Stimulated activated CD4-positive, alpha-beta T cell treated with anti-CD3 and anti-CD28 coated beads, Interleukin-15, amount 100 ng/mL, for 48 hours (primary cell): ENCODE measurements at places on chromosomes 3 and 15.

DNA sequence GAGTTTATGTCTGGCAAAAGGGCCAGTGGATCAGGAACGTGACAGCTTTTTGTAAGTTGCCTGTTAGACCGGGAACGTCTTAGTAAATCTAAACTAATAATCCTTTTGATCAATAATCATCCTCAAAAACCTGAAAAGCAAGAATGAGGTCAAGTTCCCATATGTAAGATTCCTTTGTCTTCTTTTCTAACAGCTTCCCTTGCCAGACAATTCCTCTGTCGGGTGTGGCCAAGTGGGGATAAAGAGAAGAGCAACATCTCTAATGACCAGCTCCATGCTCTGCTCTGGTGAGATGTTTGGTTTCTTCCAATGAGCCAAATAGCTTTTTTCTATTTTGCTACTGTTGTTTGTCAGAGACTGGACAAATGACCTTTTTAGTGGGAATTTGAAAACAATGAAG, 19.8 kb downstream of the FANCD2OS start:
- no peak for DNase-seq

GRCh38 chr3:110593749-110594148, 477.9 kb upstream of the NECTIN3 start:
- DNase-seq, result no peak

DNA sequence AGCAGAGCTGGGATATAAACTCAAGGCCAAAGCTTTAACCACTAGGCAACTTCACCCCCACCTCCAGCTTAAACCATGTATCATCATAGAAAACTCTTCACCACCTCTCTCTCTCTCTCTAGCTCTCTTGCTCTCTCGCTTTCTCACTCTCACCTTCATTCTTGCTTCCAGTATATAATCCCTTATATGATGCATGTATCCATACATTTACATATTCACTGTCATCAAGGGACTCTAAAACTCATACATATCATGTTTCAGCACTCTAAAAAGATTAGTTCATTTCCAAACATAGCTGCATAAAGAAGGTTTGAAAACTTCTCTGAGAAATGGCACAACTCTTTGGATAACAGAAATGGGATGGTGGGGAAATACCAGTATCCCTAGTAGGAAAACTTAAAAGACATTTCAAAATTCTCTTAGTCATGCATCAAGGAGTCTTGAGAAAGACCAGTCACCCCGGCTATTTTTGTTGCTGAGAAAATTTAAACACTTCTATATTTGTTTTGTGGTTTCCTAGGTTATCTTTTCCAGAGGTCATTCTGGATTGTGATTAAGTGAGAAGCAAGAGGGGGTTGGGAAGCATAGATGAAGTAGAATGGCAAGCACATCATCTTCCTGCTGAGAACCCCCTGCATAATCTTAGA, 447.8 kb upstream of the THBS1 start:
- no peak for DNase-seq

DNA sequence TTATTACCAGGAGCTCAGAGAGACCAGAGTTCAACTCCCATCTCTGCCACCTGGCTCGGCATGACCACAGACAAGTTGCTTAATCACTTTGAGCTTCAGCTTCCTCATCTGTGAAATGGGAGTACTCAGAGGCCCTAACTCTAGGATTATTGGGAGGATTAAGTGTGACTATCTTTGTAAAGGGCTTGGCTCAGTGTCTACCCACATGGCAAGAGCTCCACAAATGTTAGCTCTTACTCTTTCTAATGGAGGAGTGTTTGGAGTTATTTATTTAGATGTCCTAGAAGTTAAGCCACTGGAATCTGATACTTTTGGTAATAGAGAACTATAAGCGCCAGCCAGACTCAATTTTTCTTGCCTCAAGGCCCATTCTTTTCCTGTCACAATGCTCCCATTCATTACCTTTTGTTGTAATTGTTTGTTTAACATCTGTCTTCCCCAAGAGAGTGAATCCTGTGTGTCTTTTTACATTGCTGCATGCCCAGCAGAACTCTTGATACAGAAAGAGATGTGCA, 12.3 kb upstream of the LMCD1 start:
- DNase-seq, result no peak

GRCh38 chr15:98903377-98904018, 104.1 kb downstream of the PGPEP1L start:
- no peak for DNase-seq

- no peak for DNase-seq
These were observed 2.8 kb downstream of the SHISA5 start for GRCh38 chr3:48501196-48501595.

GRCh38 chr3:31196881-31197364, 302.5 kb upstream of the GADL1 start:
- DNase-seq, result no peak

DNA sequence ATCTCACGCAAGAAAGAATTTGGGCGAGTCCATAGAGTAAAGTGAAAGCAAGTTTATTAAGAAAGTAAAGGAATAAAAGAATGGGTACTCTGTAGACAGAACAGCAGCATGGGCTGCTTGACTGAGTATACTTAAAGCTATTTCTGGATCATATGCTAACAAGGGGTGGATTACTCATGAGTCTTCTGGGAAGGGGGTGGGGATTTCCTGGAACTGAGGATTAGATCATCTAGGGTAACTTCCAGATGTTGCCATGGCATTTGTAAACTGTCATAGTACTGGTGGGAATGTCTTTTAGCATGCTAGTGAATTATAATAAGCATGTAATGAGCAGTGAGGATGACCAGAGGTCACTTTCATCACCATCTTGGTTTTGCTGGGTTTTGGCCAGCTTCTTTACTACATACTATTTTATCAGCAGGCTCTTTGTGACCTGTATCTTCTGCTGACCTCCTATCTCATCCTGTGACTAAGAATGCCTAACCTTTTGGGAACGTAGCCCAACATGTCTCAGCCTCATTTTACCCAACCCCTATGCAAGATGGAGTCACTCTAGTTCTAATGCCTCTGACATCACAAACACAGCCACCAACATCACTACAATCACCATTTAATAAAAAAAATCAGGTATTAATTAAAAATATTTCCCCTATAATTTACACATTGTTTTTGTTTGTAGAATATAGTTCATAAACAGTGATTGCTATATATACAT, 890.7 kb upstream of the EPHA6 start:
- peak; percentile 5 for DNase-seq

DNA sequence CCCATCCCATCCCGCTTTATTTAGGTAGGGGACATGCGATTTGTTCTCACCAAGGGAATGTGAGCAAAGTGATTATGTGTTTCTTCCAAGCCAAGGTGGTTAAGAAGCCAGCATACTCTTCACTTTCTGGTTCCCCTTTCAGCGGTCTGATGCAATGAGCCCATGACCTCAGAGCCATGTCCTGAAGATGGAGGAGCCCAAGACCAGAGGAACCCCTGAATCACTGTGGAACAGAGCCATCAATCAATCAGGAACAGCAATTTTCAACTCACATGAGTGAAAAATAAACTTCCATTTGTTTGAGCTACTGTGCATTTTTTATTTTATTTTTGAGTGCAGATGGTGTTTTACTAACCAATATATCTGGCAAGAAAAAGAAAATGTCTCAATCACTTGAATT, 10.8 kb downstream of the THRB start:
- no peak for DNase-seq

DNA sequence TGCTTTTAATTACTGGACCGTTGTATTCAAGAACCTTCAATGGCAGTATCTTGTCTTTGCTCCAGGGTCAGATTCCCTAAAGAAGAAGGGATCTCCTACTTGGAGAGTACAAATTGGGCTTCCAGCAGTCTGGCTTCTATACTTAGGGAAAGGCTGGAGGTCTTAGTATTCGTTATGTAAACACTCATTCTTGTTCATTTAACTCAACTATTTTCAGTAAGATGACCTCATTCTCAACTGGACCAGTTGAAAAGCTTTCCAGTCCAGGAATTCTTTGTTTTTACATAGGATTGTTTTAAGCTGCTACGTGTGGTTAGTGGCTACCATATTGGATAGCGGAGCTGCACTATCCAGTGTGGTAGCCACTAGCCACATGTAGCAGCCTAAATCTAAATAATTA, 4.6 kb downstream of the SENP5 start:
- DNase-seq, result no peak

- peak; percentile 13 for DNase-seq
These were observed 433.8 kb upstream of the CBLB start for GRCh38 chr3:106302451-106303221.

DNA sequence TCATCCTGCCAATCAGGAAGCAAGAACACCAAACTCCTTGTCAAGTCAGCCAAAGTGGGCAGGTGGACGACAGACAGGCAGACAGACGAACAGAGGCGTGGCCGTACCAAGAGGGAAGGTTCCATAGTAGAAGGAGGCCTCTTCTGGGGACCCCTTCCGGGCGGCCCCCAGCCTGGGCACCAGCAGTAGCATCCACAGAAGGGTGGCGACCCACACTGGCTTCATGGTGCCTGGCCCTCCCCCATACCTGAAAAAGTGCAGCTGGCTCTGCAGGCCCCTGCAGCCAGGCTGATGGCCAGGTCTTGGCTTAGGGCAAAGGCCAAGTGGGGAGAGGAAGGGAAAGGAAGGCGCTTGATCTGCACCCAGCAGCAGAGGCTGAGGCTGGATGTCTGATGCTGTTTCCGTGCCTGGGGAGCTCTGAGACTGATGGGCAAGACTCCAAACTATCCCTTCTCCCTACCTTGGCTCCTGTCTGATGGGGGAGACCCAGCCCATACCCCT, 607 bp downstream of the LCTL start:
- DNase-seq, result no peak

DNA sequence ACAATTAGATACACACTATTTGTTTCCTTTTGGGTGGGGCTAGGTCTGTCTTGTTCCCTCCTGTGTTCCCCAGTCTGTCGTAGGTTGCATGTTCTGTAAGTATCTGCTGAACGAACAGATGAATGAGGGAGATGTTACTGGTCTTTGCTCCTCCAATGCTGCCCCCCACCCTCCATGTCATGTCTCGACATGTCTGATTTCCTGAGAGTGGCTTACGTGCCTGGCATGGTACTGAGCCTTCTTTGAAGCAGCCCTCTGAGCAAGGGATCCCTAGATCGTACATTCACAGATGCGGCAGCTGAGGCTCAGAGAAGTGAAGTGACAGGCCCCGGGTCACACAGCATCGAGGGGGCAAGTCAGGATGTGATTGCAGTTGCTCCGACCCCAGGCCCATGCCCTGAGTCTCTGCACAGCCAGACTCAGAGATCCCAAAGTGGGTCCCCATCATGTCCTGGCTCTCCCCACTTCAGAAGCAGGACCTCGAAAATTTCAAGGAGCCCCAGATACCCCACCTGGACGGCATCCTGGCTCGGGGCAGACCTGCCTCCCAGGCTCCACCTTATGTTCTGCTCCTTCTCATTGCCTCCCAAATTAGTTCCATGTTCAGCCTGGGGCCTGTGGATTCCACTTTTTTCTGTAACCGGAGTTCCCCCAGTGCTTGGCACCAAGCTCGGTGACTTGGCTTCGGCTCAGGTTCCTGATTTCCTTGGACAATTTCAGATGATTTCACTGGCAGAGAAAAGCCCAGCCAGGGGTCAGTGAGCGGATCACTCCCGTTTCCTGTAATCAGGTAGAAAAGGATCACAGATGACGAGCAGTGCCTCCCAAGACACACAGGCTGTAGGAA, 24.7 kb downstream of the GOLGA6L2 start:
- DNase-seq, result no peak

DNA sequence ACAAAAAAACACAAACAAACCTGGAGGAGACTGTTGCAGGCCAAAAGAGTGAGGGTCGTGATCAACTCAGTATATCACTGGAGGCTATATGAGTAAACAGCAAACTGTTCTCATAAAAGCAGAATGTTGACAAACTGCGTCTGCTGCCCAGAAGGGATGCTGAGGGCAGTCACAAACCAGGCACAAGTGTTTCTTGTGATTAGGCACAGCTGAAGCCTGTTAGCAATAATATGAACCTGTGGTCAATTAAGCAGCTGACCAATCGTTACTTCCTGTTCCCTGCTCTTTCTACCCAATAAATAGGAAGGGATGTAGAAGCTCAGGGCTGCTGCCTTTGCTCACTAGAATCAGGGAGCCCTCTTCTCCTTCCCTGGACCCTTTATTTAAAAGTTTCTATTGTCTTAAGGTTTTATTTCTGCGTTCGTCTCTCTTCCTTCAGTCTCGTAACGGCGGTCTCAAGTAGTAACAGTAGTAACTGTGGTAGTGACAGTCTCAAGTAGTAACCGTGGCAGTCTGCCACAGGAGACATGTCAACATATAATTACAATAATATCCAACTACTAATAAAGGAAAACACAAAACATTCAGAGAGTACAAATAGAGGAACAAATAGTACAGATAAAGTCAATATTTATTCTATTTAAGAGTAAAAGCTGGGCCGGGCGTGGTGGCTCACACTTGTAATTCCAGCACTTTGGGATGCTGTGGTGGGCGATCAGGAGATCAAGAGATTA, 698.4 kb upstream of the CCDC54 start:
- no peak for DNase-seq

DNA sequence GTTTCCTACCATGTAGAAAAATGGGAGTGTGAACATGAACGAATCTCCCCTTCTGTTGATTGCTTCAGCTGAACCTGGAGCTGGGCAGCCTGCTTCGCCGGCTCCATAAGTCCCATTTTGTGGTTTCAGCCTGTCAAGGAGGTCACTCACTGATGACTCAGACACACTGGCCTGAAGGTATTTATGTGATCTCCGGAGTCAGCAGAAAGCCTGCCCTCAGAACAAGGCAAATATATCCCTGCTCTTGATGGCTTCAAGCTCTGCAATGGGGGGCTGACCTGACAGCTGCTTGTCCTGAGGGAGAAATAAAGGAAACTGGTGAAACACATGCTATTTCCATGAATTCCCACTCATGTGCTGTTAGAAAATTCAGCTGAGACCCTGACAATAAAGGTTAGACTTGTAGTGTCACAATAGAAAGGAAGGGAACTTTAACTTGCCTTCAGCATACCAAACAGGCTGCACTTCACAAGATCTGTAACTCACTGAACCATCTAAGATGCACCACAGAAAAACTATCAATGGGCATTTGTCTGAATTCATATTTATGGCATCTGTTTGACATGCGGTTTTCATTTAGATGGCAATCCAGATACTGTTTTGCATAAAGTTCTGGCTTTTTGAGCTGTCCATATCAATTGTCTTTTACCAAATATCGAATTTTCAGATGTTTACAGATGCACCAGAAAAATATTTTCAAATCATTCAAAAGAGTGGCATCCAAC, 282.0 kb upstream of the VEPH1 start:
- no peak for DNase-seq

DNA sequence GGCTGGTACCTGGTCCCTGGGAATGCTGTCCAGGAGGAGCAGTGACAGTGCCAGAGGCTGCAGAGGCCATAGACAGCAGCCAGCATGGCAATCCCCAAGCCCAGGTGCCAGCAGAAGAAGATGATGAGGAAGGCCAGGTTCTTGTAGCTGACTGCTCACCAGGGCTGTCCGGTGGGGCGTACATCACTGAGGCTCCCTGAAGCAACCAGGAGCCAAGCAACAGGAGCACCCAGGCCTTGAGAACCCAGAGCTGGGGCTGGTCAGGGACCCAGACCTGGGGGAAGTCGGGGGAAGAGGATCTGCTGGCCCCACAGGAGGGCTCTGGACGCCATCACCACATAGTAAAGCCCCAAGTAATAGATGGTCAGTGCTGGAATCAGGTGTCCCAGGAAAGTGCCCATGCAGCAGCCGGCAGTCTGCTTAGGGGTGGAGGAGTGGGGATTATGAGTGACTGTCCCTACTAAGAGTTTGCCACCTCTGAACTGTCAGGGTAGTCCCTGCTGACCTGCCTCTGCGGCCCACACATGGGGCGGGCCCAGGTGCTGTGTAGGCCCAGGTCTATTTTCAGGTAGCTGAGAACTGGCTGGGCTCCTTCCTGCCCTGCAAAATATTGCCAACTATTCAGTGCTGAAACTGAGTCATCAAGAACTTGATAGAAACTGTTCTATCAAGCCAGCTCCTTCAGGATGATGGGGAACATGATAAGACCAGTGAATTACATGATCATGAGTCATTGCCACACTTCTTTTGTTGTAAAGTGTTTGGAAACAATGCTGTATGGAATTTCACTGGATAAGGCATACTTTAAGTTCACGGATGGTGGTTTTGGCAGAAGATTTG, 68.7 kb downstream of the CHRD start:
- no peak for DNase-seq
